ENCODE measurements at places on chromosomes 3 and 15.

DNA sequence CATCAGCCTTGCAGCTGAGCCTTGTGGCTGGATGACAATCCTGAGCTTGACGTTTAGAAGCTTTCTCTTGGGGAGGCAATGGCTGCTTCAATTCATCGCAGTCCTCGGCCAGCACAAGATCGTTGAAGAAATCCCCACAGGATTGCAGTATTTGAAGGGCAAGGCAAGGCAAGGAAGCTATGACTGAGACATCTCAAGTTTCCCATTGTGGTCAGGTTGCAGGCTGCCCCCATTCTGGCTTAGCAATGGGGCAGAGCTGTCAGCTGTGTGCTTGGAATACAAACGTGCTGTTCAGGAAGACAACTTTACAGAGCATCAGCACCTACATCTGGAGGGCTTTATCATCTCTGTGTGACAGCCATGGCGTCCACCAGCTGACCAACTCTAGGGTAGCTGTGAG is 275.9 kb upstream of the TBL1XR1 start:
- no peak for DNase-seq

GRCh38 chr15:58190419-58190818 is 52.2 kb downstream of the AQP9 start:
- DNase-seq: no peak

- no peak for DNase-seq
These were observed 117.6 kb upstream of the EIF1B start for GRCh38 chr3:40191850-40192448.

DNA sequence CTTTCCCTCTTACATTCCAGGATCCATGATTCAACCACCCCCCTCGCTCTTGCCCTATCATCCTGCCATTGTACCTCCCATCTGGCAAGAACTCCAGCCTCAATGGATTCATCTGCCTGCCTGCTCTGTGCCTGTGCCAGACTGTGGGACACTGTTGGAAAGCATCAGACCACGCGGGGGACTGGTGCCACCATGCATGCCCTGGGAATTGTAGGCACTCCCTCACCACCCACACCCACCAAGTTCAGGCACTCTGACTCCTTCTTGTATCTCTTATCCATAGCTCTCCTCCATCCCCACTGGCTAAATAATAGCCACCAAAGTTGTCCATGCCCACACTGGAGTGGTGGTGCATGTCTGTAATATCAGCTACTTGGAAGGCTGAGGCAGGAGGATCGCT is 143.8 kb downstream of the TPRA1 start:
- DNase-seq: no peak

Measured in BJ (cell line).